ENCODE measurements at places on chromosomes 2 and 18.

- DNase-seq, result no peak
Measured at GRCh38 chr2:9811679-9812511, 31.4 kb upstream of the TAF1B start.

- DNase-seq, result no peak
Measured at GRCh38 chr18:49011291-49011746, 60.6 kb upstream of the SMAD7 start.

GRCh38 chr2:66699793-66700676 is 265.1 kb downstream of the MEIS1 start:
- DNase-seq, result no peak

- no peak for DNase-seq
Measured at GRCh38 chr2:181658444-181658843, 1.5 kb upstream of the CERKL start.

GRCh38 chr2:46922606-46923005 is 7.0 kb upstream of the MCFD2 start:
- DNase-seq, result no peak

- peak; percentile 29 for DNase-seq
Measured at GRCh38 chr18:5296706-5297320, 1.3 kb upstream of the ZBTB14 start.

Data from activated T-cell treated with anti-CD3 and anti-CD28 coated beads for 4 hours (primary cell).